ENCODE measurements at places on chromosomes 16 and 17. TPM values are rescaled to one million over a fixed set of nuclear protein-coding genes. Genes with fewer than 3 reads are reported as not detected.

ERBB2 gene
- 21.2 TPM for total RNA-seq

FASN gene
- total RNA-seq = 98.9 TPM

RABEP1 gene
- total RNA-seq = 53.3 TPM

DNA sequence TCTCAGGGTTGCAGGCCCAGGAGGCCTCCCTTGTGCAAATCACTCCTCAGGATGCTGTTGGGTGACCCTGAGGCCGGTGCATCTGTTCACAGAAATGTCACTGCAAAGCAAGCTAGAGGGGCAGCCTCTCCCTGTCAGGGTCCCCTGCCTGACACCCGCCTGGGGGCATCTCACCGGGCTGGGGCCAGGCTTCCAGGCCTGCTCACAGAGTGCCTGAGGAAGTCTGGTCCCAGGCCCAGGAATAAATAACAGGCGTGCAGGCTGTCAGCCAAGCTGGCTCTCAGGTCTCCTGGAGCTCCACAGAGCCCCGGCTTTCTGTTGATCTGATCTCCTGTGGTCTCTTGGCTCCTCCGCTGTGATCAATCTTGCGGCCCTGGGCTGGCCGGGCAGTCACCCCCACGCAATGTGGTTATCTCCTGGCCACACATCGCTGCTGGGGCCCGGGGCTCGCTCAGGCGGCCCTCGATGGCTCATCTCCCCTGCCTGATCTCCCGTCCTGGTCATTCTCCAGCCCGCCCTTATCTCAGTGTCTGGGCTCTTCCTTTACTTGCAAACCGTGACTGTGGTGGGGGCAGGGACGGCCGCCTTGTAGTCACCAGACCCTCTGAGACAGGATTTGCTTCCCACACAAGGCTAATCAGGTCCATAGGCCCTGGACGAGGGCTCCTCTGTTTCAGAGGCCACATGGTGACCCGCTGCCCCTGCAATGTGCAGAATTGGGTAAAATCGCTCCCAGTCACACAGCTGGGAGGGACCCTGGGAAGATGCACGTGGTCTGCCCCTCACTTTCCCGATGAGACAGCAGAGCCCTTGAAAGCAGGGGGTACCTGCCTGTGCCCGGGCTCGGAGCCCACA lies 231.2 kb upstream of the GSE1 start:
- no peak for DNase-seq

DNA sequence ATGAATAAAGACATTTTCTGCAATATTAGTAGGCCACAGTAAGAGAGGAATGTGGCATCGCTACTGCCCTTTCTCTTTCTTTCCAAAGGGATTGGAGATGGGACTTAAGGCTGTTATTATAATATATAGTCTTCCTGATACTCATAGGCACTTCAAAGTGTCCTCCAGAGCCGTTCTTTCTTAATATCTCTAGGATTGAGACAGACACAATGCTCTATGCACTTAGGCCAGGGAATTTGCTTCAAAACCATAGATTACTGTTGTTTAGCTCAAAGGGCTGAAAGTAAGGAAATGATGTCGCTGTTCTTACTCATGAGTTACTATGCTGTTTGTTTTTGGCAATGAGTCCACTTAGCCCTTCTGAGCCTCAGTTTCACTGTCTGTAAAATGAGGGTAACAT lies 590.5 kb downstream of the CDH11 start:
- no peak for DNase-seq

- no peak for DNase-seq
Observed at GRCh38 chr17:30095507-30096244, 20.9 kb upstream of the NSRP1 start.

Measured in pulmonary artery endothelial cell (primary cell).